ENCODE measurements at places on chromosomes 5 and 9.

DNA sequence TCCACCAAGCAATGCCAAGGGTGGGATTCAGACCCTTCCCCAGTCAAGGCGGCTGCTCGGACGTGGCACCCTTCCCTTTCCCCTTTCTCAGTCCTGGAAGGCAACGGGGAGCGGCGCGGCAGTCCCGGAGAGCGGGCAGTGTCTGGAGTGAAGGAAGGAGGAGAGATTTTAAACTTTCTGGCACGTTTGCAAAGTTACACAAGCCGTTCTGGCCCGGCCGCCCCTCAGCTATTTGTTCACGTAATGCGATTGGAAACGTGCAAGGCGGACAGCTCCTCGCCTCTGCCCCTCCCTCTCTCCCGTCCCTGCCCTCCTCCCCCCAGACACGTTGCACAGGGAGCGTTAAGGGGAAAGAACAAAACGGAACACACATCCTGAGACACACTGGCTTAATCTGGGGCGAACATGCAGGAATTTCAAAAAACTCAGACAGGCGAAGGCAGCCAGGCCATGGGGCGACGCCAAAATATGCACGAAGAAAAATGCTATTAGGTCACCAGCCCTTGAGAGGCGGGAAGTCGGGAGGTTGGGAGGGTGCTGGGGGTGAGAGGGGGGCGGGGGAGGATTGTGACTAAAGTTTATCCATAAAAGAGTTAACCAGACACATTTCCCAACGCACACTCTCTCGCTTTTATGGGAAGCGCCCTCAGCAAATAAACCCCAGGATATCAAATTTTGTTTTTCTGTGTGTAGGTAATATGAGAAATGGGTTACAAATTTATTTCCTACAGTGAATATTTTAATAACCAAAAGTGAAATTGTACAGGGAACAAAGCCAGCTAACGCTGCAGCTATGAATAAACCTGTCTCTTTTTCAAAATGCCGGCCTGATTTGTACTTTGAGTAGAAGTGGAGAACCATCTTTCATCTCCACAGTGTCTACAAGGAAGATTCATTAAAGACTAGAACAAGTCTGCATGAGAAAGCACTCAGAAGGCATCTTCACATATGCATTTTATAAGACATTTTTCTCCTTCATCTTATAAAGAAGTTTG lies at the start of gene LOX:
LOX (minus strand) TSS at position 144 of the 995 bp plus-strand sequence. CDS start 274 bp downstream, outside the sequence.
- DNase-seq = peak; percentile 58

- DNase-seq = no peak
Measured at GRCh38 chr9:26326563-26326962, 566.0 kb downstream of the CAAP1 start.

DNA sequence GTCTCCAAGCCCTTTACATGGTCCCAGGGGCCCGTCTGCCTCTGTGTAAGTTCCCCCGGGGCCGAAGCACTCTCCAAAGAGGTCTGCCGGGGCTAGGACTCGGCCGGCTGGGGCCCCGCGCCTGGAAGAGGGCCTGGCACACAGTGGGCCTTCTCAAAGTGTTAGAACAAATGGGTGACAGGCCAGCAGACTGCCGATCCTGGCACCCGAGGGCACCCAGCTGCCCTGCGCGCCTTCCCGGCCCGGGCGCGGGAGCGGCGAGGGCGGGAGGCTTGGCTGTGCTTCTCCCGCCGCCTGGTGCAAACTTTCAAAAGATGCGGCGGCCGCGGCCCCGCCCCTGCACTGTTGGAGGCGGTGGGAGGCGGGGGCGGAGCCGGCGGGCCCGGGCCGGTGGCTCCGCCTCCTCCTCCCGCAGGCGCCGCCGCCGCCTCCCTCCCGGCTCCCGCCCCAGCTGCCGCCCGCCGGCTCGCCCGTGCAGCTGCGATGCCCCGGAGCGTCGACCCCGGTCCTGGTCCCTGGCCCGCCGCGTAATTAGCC lies at the start of gene NEURL1B:
NEURL1B (plus strand) TSS at position 442 of the 537 bp plus-strand sequence. CDS start 144 bp downstream, outside the sequence.
- DNase-seq = peak; percentile 80

- DNase-seq = no peak
Measured at GRCh38 chr9:69193685-69194032, 19.6 kb downstream of the TJP2 start.
